ENCODE measurements at places on chromosomes 16 and 17. TPM values are rescaled to one million over a fixed set of nuclear protein-coding genes. Genes with fewer than 3 reads are reported as not detected.

DNA sequence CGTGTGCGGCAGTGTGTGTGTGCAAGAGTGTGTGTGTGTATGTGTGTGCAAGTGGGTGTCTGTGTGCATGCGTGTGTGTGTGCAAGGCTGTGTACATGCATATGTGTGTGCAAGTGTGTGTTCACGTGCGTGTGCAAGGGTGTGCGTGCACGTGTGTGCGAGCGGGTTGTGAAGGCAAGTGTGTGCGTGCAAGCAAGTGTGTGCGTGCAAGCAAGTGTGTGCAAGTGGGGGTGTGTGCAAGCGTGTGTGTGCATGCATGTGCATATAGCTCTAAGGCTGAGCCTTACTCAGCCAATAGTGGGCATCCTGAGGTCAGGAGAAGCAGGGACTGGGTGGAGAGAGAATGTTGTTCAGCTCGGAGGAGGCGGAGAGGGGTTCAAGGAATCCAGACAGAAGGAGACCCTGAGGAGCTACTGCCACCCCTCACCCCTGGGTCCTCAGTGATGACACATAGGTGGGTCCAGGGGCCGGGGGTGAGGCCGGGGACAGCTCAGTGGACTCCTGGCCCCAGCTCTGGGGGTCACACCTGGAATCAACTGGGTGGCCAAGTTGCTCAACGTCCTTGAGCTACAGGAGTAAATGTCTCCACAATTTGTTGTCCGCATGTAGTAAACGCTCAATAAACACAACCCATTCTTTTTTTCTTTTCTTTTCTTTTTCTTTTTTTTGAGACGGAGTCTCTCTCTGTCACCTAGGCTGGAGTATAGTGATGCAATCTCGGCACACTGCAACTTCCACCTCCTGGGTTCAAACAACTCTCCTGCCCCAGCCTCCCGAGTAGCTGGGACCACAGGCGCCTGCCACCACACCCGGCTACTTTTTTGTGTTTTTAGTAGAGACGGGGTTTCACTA, 1.8 kb downstream of the PRR29 start:
- H3K36me3 ChIP-seq = no peaks in the 10 kb centered on the region
- no peaks in the 10 kb centered on the region for H3K27me3 ChIP-seq
- peaks cover 3% of the 10 kb centered on the region for H3K4me1 ChIP-seq
- H3K27ac ChIP-seq = no peak overlapping the region
- DNase-seq = no peak

GNAO1 gene
- 6.7 TPM for polyA plus RNA-seq

DNA sequence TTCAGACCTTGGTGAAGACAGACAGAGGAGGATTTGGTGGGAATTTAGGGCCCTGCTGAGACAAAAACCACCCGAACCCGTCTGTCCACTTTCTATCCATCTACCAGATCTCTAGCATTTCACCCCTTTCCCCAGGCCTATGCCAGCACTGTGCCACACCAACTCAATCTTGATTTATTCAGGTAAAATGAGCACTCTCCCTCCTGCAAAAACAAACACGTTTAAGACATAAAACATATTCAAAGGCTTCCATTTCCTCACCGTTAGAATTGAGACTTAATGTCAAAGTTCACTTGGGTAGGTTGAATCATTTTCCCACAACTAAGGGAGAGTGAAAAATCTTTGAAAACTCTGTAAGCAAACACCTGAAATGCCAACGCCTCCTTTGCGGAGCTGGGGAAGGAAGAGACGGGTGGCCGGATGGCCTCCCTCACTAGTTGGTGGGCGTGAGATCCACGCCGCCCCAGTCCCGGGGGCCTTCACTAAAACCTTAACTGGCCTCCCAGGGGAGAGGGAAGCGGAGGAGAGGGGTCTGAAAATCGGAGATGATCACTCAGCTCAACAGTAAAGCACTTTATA, 862 bp downstream of the DCAKD start:
- no peak for DNase-seq
- H3K36me3 ChIP-seq = no peaks in the 10 kb centered on the region
- no peaks in the 10 kb centered on the region for H3K27me3 ChIP-seq
- H3K4me3 ChIP-seq = peak overlapping the region; percentile 74
- H3K27ac ChIP-seq = peak overlapping the region; percentile 65

CHRNE gene
- polyA plus RNA-seq = 0.33 TPM

DNA sequence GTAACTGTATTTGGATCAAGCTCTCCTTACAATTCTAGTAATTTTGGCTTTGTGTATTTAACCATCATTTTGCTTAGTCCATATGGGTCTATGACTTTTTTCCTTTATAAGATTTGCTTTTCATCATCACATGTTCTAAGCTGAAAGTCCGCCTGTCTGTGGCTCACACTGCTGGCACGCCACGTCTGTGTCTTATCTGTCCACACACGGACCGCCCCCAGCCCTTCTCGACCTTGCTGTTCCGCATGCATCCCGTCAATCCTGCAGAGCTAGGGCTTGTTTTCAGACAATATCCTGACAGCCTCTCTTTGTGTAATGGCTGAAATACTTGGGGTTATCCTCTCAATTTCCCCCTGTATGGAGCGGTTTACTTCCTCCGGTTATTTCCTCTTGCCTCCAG, 8.4 kb upstream of the ALDH3A1 start:
- H3K4me1 ChIP-seq = no peaks in the 10 kb centered on the region
- no peak overlapping the region for H3K27ac ChIP-seq
- no peak overlapping the region for H3K4me3 ChIP-seq
- no peaks in the 10 kb centered on the region for H3K27me3 ChIP-seq
- no peaks in the 10 kb centered on the region for H3K36me3 ChIP-seq
- no peak for DNase-seq

DPEP1 gene
- polyA plus RNA-seq = 2.8 TPM

DNA sequence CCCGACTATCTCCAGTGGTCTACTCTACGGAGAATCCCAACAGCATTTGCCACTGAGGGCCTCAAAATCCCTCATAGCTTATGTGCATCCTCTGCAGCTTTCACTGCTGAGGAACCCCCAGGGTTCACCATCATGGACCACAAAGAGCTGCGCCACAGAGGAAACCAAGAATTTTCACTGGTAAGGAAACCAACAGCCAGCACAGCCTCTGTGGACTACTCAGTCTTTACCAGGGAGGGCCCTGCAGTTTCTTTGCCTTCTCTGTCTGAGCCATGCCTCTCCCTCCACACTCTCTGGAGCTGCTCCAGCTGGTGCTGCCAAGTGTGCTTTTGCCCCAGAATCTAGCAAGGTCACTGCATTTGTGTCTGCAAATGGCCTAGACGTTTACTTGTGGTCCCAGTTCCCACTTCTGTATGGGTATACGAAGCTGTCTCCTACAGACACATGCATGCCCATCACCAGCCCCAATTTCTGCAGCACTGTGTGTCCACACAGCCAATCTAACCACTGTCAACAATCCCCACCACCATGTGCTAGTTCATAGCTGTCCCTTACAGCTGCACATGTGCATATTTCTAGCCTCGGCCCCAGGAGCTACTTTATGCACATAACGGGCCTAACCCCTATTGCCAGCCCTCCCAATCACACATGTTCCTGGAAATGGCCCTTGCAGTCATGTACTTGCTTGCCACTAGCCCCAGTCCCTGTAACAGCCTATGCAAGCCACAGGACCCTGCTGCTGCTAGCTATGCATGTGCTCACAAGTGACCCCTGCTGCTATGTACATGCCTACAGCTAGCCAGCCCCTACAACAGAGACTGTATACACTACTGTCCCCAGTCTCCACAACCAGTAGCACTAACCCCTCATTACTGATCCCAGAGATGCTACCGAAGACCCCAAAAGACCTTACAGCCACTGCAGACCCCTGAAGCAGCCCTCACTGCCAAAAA, 1437.4 kb downstream of the CDH11 start:
- DNase-seq = no peak
- H3K4me3 ChIP-seq = no peak overlapping the region
- H3K27me3 ChIP-seq = no peaks in the 10 kb centered on the region
- H3K36me3 ChIP-seq = no peaks in the 10 kb centered on the region
- H3K4me1 ChIP-seq = no peaks in the 10 kb centered on the region
- no peak overlapping the region for H3K27ac ChIP-seq
